Keratinocyte (primary cell): ENCODE measurements at places on chromosomes 7 and 10.

GRCh38 chr7:99260395-99260794 is 12.2 kb upstream of the MYH16 start:
- H3K27ac ChIP-seq: no peak overlapping the region
- H3K4me1 ChIP-seq: no peaks in the 10 kb centered on the region
- H3K27me3 ChIP-seq: no peaks in the 10 kb centered on the region
- DNase-seq: no peak
- H3K4me3 ChIP-seq: no peak overlapping the region

- no peak overlapping the region for H3K4me3 ChIP-seq
- H3K4me1 ChIP-seq: peaks cover 41% of the 10 kb centered on the region
- no peaks in the 10 kb centered on the region for H3K27me3 ChIP-seq
- no peak overlapping the region for H3K27ac ChIP-seq
These were observed 75.5 kb upstream of the GTF2I start for GRCh38 chr7:74581916-74582440.

GRCh38 chr10:129275886-129276285 is 191.2 kb upstream of the MGMT start:
- no peaks in the 10 kb centered on the region for H3K36me3 ChIP-seq
- no peaks in the 10 kb centered on the region for H3K27me3 ChIP-seq
- H3K27ac ChIP-seq: no peak overlapping the region
- no peak overlapping the region for H3K4me3 ChIP-seq
- H3K4me1 ChIP-seq: no peaks in the 10 kb centered on the region

- no peak overlapping the region for H3K27ac ChIP-seq
- no peaks in the 10 kb centered on the region for H3K4me1 ChIP-seq
- no peaks in the 10 kb centered on the region for H3K27me3 ChIP-seq
- H3K36me3 ChIP-seq: no peaks in the 10 kb centered on the region
- DNase-seq: no peak
- no peak overlapping the region for H3K4me3 ChIP-seq
These were observed 871.1 kb downstream of the LRMDA start for GRCh38 chr10:76302481-76302880.

DNA sequence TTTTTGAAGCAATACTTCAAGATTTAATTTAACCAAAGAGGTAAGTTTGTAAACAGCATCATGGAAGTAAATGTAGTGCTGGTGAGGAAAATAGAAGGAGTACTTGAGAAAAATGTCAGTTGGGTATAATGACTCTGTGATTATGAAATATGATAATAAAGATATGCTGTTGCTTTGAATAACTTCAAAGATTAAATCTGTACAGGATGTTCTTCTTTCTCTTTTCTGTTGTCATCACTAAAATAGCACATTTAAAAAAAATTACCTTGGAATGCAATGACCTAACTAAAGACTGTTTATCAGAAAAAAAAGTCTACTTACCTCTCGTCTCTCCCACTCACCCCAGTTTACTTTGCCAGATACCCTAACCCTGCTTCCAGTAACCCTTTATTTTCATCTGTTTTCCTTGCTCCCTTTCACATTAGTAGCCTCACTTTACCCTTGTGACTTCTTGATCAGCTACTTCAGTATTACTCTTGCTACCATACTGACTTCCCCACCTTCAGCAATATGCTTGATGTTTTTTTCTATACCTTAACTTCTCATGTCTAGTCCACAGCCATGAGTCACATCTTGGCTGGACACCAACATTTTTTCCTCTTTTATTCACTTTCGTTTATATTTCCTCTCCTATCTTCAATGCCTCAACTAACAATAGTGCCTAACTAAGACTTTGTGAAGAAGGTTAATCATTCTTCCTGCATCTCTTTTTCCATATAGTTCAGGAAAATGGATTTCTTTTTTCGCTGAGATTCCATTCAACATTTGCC is 29.7 kb upstream of the TAS2R16 start:
- no peaks in the 10 kb centered on the region for H3K27me3 ChIP-seq
- H3K27ac ChIP-seq: no peak overlapping the region
- no peaks in the 10 kb centered on the region for H3K36me3 ChIP-seq
- no peak overlapping the region for H3K4me3 ChIP-seq

DNA sequence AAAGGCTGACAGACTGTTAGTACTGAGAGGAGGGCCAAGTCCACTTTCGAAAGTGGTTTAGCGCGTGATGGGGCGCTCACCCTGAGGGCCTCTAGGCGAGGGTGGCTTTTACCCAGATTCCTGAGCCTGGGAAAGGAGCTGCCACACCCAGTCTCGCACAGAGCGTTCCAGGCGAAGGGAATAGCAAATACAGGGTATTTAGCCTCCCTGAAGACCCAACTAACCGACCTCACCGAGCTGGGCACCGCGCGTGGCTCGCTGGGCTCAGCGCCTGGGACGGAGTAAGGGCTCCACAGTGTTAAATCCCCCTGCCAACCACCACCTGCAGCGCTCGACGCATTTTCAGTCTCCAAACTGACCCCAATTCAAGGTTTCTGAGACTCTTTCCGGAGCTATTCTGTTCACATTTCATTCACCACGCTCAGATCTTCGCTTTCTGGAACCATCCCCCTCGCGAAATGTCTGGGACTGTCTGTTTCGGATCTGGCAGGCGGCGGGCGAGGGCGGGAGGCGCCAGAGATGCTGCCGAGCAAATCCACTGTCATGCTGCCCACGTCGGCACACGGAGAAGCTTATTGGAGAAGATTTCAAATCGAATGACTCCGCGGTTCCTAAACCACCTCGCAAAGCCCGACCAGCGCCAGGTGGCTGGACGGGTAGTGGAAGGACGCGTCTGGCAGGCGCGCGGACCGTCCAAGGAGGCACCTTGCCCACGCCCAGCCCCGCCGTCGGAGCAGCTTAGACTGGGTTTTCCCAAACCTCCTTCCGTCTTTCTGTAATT is 1.4 kb upstream of the OSBPL3 start:
- peak overlapping the region; percentile 86 for H3K4me3 ChIP-seq
- no peak for DNase-seq
- H3K27ac ChIP-seq: peak overlapping the region; percentile 79
- H3K27me3 ChIP-seq: no peaks in the 10 kb centered on the region

GRCh38 chr10:106252541-106252940 is 912.0 kb downstream of the SORCS1 start:
- no peak for DNase-seq
- H3K36me3 ChIP-seq: no peaks in the 10 kb centered on the region
- no peaks in the 10 kb centered on the region for H3K27me3 ChIP-seq
- H3K4me3 ChIP-seq: no peak overlapping the region
- no peaks in the 10 kb centered on the region for H3K4me1 ChIP-seq

- DNase-seq: no peak
- no peak overlapping the region for H3K4me3 ChIP-seq
- H3K27me3 ChIP-seq: no peaks in the 10 kb centered on the region
- peaks cover 10% of the 10 kb centered on the region for H3K4me1 ChIP-seq
- H3K36me3 ChIP-seq: no peaks in the 10 kb centered on the region
These were observed 23.2 kb upstream of the LAMB1 start for GRCh38 chr7:108026116-108026515.

- peaks cover 31% of the 10 kb centered on the region for H3K27me3 ChIP-seq
- H3K36me3 ChIP-seq: no peaks in the 10 kb centered on the region
- H3K4me1 ChIP-seq: no peaks in the 10 kb centered on the region
These were observed 1.3 kb downstream of the GJD4 start for GRCh38 chr10:35606430-35606829.

GRCh38 chr7:84083846-84084245 is 110.7 kb downstream of the SEMA3A start:
- no peaks in the 10 kb centered on the region for H3K27me3 ChIP-seq
- no peaks in the 10 kb centered on the region for H3K36me3 ChIP-seq
- no peak overlapping the region for H3K27ac ChIP-seq
- peaks cover 2% of the 10 kb centered on the region for H3K4me1 ChIP-seq

- no peak overlapping the region for H3K27ac ChIP-seq
- DNase-seq: no peak
- H3K4me3 ChIP-seq: no peak overlapping the region
- H3K27me3 ChIP-seq: no peaks in the 10 kb centered on the region
- no peaks in the 10 kb centered on the region for H3K36me3 ChIP-seq
- no peaks in the 10 kb centered on the region for H3K4me1 ChIP-seq
These were observed 7.8 kb upstream of the GPR141 start for GRCh38 chr7:37675749-37676148.

GRCh38 chr7:33807779-33808482 is 97.4 kb upstream of the BMPER start:
- H3K4me1 ChIP-seq: peaks cover 24% of the 10 kb centered on the region
- H3K27me3 ChIP-seq: no peaks in the 10 kb centered on the region
- DNase-seq: peak; percentile 99
- H3K27ac ChIP-seq: peak overlapping the region; percentile 92
- H3K36me3 ChIP-seq: no peaks in the 10 kb centered on the region

GRCh38 chr10:96955794-96956193 is 123.7 kb downstream of the LCOR start:
- H3K4me1 ChIP-seq: no peaks in the 10 kb centered on the region
- H3K4me3 ChIP-seq: no peak overlapping the region
- H3K36me3 ChIP-seq: peaks cover 13% of the 10 kb centered on the region
- no peaks in the 10 kb centered on the region for H3K27me3 ChIP-seq
- H3K27ac ChIP-seq: no peak overlapping the region

DNA sequence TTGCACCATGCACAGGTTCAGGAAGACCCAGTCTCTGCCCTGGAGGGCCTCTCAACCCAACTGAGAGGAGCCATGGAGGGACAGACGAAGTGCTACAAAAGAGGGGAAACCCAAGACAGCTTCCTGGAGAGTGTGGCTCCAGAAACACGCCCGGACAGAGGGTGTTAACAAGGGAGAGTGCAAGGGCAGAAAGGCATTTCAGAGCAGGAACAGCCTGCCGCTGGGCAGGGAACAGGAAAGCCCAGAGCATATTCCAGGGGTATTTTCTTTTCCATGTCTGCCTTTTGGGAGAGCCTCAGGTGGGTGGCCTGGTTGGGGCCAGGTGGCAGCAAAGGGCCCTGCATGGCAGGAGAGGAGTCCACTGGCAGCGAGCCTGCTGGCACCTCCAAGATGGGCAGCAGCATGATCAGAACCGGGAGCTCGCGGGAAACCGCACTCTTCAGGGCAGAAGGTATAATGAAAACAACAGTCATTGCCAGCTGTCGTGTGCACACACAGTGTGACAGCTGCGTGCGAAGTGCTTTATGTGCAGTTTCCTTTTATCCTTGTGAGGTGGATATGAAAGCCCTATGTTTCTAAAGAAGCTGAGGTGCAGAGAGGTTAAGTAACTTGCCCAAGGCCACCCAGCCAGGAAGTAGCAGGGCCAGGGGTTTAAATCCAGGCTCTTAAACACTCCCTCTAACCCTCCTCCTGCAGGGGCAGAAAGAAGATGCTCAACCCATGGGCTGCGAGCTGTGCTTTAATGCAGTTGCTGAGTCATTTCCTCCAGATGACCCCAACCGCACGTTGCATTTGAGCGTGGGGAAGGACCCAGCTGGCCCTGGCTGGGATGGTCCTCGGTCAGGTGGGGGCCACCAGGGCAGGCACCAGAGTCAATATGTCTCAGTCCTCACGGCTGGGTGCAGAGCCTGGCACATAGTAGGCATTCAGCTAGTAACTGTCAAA is 128.6 kb downstream of the OAT start:
- H3K27me3 ChIP-seq: peaks cover 7% of the 10 kb centered on the region
- peaks cover 6% of the 10 kb centered on the region for H3K4me1 ChIP-seq
- H3K27ac ChIP-seq: no peak overlapping the region
- no peak overlapping the region for H3K4me3 ChIP-seq
- no peak for DNase-seq
- H3K36me3 ChIP-seq: no peaks in the 10 kb centered on the region

GRCh38 chr7:138584283-138584682 is 116.9 kb downstream of the SVOPL start:
- H3K27ac ChIP-seq: no peak overlapping the region
- no peaks in the 10 kb centered on the region for H3K4me1 ChIP-seq
- H3K36me3 ChIP-seq: peaks cover 2% of the 10 kb centered on the region
- no peak for DNase-seq

GRCh38 chr10:71527135-71527534 is 130.4 kb downstream of the CDH23 start:
- H3K27me3 ChIP-seq: no peaks in the 10 kb centered on the region
- H3K4me3 ChIP-seq: no peak overlapping the region
- no peaks in the 10 kb centered on the region for H3K36me3 ChIP-seq
- no peak for DNase-seq
- H3K4me1 ChIP-seq: peaks cover 32% of the 10 kb centered on the region

GRCh38 chr7:7924303-7924702 is 44.3 kb upstream of the GLCCI1 start:
- H3K4me1 ChIP-seq: no peaks in the 10 kb centered on the region
- no peak for DNase-seq
- H3K4me3 ChIP-seq: no peak overlapping the region
- H3K27ac ChIP-seq: no peak overlapping the region
- H3K36me3 ChIP-seq: no peaks in the 10 kb centered on the region

- H3K27me3 ChIP-seq: no peaks in the 10 kb centered on the region
- H3K4me3 ChIP-seq: no peak overlapping the region
- no peaks in the 10 kb centered on the region for H3K36me3 ChIP-seq
- no peak overlapping the region for H3K27ac ChIP-seq
- no peak for DNase-seq
These were observed 111.9 kb downstream of the CHN2 start for GRCh38 chr7:29306319-29306991.
